ENCODE measurements at places on chromosomes 3 and 15.

DNA sequence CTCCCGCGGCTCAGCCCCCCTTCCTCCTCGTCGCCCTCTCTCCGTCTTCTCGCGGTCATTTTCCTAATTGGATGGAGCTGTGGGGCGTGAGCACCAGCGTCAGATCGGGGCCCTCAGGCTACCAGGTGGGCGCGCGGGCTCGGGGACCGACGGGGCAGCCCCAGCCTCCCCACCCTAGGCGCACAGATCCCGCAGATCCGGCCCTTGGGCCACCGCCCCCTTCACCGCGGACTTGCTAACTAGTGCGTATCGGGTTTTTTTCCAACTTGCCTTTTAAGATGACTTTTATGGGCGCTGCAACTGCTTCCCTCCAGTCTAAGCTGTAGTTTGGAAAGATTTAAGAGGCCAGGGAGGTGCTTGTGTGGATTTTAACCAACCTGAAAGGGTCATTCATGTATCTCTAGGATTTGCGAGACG, 1.3 kb downstream of the ZNF710 start:
- no peak for DNase-seq

GRCh38 chr15:67551207-67551743, 8.8 kb downstream of the MAP2K5 start:
- no peak for DNase-seq

DNA sequence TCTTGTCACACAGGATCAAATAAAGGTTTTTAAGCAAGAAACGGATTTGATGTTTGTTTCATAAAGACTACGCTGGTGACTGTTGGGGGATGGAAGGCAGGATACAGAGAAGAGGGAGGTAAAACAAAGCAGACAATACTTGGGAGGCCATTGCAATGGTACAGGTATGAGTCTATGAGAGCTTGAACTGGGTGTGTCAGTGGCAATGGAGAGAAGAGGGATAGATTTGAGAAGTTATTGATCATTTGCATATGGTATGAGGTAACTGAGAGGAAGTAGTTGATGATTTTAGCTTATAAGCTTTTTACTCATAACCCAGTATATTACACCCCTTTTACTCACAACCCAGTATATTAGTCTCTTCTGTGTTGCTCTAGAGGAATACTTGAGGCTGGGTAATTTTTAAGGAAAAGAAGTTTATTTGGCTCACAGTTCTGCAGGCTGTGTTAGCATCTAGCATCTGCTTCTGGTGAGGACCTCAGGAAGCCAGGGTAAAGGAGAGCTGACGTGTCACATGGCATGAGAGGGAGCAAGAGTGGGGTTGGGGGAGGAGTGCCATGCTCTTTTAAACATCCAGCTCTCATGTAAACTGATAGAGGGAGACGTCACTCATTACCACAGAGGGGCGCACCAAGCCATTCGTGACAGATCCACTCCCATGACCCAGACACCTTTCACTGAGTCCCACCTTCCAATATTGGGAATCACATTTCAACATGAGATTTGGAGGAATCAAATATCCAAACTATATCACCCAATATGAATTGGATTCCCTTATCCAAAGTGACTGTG, 153.9 kb downstream of the VPS8 start:
- no peak for DNase-seq

DNA sequence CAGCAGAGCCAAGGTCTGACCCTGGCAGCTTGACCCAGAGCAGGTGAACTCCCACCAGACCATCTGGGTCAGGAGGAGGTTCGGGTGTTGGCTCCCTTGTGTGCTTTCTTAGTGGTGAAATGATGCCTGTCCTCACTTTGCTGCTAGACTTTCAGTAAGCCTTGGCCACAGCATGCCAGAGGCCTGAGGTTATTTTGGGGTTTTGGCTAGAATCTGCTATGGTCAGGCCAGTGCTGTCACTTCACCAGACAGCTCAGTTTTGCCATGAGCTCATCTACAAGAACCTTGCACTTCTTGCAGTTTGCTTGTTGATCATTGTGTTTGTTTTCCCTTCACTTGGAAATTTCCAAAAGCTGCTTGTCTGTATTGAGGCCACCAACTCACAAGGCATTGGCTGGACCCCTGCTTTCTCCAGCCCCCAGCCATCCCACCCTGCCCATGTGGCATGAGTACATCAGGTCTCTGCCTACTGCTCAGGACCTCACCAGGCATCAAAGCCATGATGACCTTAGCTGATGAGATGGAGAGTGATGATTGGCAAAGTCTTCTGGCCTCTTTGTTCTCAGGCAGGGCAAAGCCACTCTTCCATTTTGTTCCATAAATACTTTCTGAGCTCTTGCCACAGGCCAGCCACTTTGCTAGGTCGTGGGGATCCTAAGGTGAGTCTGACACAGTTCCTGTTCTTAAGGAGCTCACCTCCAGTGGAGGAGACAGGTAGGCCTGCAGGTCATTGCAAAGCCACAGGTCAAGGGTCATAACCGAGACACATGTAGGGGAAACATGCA, 122.6 kb downstream of the ARNT2 start:
- DNase-seq, result no peak

DNA sequence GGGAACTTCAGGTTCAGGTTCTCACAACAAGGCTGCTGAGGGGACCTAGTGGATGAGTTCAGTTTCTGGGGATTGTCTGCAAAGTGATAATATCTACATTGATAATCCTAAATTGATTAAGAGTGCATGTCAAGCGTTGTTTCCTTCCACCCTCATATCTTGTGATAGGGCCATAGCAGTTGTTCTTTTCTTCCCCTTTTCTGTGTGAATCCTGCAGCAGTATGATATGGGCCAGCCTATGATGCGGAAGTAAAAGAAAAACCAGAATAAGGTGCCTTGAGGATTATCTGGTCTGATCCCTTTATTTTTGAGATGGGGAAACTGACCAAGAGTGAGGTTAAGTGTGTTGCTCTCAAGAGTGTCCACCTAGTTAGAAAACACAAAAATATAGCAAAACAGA, 86.2 kb downstream of the MITF start:
- DNase-seq, result no peak

Data from cortex of kidney (tissue), 1 donor.